HFFc6 (cell line): ENCODE measurements at places on chromosomes 12 and 14.

DNA sequence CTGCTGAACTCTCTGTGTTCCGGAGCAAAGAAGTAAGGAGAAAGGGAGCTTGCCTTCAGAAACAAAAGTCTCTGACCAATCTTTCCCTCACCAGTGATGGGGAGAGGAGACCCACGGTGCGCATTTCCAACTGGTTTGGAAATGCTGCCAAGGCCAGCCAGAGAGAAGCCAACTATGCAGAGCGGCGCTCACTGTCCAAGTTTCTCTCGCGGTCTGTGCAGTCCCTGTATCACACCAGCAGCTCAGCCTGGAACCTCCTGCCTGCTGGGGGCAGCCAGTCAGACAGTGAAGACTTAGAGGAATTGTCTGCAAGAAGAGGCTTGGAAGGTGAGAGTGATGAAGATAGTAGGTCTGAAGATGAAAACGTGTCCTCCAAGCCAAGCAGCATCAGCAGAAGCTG, 206.2 kb downstream of the NAV3 start:
- no peak for DNase-seq

- no peak for DNase-seq
Observed at GRCh38 chr12:1277905-1278304, 286.9 kb downstream of the ERC1 start.

GRCh38 chr14:64178814-64179213, 115.4 kb downstream of the ESR2 start:
- DNase-seq = no peak

GRCh38 chr14:104786091-104786586, 9.4 kb downstream of the AKT1 start:
- no peak for DNase-seq

- peak; percentile 49 for DNase-seq
Observed at GRCh38 chr12:63844391-63845341, at the start of gene SRGAP1. Gene SRGAP1, plus strand, starts transcription at chr12:63844700. Its CDS starts 117 bp downstream, at chr12:63844817.

DNA sequence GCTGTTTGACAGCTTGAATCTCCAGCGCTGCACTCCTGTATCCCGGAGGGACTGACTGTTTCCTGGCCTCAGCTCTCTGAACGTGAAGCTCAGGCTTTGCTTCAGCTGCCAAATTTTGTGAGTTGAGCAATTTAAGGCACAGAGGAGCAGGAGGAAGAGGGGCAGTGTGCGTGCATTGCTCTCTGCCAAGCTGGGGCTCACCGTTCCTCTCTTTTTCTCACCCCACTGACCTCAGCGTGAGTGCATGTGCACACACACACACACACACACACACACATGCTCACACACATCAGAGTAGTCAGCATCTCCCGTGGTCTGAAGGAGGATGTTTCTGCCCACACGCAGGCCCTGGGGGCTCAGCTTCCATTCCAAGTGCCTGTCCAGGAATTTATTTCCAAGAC, 27.8 kb upstream of the BDKRB2 start:
- peak; percentile 89 for DNase-seq
